ENCODE measurements at places on chromosomes 5 and 9.

- DNase-seq = no peak
These were observed 199.7 kb downstream of the FSTL4 start for GRCh38 chr5:133412661-133413060.

GRCh38 chr9:23821375-23822181, 4.5 kb downstream of the ELAVL2 start:
- peak; percentile 37 for DNase-seq

GRCh38 chr9:1962122-1962521, 53.0 kb upstream of the SMARCA2 start:
- no peak for DNase-seq

DNA sequence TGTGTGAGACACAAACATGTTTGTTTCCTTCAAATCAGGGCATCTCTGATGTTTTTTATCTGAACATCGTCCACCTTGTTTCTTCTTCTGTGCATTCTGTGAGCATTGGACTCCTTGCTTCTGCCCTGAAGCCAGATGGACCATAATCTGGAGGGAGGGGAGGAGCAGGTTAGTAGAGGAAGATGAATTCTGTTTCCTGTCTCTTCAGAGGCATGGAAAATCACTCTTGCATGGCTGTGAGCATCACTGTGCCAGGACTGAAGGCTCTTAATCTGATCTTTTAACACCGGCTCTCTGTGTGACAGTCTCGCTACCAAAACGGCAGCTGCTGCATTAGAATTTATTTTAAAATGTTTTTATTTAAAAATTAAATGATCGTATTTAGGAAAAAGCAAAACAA, 43.3 kb downstream of the TLE4 start:
- no peak for DNase-seq

DNA sequence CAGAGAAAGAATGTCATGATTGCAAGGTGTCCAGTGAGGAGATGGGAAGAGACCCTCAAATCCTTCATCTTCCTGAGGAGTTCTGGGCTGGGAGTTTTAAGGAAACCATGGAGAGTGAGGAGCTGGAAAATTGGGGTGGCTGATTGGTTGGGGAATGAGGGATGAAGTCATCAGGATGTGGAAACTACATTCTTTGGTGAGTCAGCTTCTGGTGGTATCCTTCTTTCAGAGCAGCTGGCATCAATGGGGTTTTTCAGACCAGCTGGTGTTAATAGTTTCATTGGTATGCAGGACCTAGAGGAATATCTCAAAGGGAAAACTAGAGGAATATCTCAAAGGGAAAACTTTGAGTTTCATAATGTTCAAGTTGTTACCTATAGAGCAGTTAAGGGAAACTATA, 45.2 kb downstream of the RNF180 start:
- no peak for DNase-seq

- no peak for DNase-seq
These were observed 25.4 kb downstream of the SREK1 start for GRCh38 chr5:66169534-66169933.

GRCh38 chr5:124079062-124079461, 567.1 kb downstream of the CSNK1G3 start:
- DNase-seq = no peak

GRCh38 chr5:88116396-88116795, 152.2 kb downstream of the TMEM161B start:
- DNase-seq = no peak

- peak; percentile 18 for DNase-seq
These were observed 6.2 kb upstream of the VPS13A start for GRCh38 chr9:77170991-77171699.

- no peak for DNase-seq
These were observed 118.7 kb downstream of the TTLL11 start for GRCh38 chr9:121974421-121974820.

DNA sequence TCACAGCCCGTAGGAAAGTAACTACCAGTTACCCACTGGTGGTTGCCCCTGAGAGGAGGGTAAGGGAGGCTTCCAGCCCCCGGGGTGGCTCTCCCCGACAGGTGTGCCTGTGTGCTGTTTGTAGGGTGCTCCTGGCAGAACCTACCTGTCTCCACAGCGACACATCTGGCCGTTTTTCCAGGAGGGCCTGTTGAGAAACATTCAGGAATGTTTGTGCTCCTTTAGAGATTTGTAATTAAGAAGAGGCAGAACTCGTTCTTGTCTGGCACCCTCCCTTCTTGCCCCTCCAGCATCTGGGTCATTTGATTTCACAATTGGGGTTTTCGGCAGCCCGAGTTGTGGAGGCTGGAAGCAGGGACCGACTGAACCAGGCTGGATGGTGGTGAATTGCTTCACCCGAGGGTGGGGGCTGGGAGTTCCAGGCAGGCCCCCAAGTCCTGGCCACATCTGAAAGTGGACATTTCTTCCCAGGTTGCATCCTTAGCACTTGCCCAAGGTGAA, 74.2 kb downstream of the WWC1 start:
- no peak for DNase-seq

DNA sequence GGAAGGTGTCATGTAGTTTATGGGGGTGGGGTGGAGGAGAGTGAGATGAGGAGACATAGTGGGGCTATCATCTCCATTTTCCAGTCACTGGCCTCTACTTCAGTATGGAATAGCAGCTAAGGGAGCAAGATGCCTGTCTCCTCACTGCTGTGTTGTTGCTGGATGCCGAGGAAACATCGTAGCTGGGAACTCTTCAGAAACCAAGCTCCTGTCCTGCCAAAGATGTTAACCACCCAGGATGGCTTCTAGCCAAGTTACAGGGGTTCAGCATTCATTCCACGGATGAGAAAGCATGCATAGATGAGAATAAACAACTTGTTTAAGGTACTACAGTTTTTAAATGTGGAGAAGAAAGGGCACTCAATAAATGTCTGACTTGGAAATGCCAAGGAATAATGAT, 226.5 kb downstream of the ASTN2 start:
- no peak for DNase-seq

GRCh38 chr5:143662020-143662419, 149.9 kb upstream of the HMHB1 start:
- no peak for DNase-seq

GRCh38 chr5:121805911-121806310, 45.8 kb upstream of the FTMT start:
- no peak for DNase-seq

DNA sequence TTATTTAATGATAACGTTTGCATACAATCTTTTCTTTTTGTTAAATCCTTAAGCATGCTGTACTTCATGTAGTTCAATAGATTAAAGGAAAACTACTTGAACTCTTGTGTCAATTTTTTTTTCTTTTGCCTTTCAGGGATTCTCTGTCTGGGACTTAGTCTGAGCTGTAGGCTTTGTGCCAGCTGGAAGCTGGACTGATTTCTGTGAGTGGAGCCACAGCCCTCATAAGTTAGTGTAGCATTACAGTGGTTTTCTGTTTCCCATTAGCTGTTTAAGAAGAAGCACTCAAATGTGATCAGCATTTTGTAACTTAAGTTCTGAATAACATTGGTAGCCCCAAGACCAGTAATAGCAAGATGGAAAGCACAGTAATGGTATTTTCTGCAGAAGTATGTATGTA, 330.6 kb upstream of the MEF2C start:
- DNase-seq = no peak

DNA sequence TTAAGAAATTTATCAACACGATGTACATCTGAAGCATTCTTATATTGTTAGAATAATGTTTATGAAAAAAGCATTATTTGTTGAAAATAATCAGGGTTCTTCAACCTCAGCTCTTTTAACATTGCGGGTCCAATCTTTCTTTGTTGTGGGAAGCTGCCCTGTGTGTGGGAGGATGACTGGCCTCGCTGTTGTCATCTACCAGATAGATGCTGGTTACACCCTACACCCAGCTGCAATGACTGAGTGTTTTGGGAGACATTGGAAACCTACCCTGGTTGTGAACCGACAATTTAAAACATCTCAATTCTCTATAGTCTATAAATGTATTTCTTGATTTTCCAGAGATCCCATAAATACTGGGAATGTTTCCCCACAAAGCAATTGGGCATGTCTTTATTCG, 794.2 kb upstream of the CDH10 start:
- no peak for DNase-seq

DNA sequence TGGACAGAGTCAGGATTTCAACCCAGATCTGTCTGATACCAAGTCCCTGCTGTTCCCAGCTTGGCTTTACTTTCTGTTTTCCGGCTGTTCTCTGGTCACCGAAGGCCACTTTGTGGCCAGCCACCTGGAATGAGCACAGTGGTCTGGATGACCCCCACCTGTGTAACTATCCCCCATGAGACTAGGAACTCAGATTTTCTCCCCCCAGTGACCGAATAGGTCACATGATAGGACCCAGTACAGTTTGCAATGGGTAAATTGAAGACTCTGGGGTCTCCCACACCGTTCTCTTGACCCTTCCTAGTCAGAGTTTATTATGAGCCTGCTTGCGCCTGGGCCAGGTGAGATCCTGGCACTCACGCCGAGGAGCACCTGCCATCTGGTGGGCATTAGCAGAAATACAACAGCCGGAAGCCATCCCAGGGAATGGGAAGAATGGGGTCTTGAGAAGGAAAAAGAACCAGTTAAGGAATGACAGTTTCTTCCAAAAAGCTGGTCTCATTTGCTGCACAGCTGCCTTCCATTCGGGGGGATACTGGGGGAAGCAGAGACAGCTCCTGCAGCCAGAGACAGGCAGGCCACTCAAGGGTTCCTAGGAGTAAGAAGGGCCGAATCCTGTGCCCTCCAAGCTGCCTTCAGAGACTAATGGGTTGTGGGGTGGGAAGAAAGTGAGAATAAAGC, 7.1 kb downstream of the PHYHD1 start:
- DNase-seq = peak; percentile 30

- DNase-seq = no peak
These were observed 25.1 kb downstream of the RNF145 start for GRCh38 chr5:159184236-159184635.
